ENCODE measurements at places on chromosomes 11 and 22.

- DNase-seq, result no peak
Measured at GRCh38 chr11:11444804-11445131, 91.7 kb upstream of the CSNK2A3 start.

- no peak for DNase-seq
Measured at GRCh38 chr11:60870276-60870675, 2.9 kb downstream of the ZP1 start.

GRCh38 chr11:74468058-74468457 is 709 bp upstream of the KCNE3 start:
- DNase-seq, result no peak

GRCh38 chr11:90822996-90823395 is 600.1 kb upstream of the CHORDC1 start:
- DNase-seq, result no peak

GRCh38 chr11:34866375-34866774 is 49.8 kb downstream of the APIP start:
- DNase-seq, result no peak

- peak; percentile 42 for DNase-seq
Measured at GRCh38 chr11:86799680-86800075, 664 bp upstream of the PRSS23 start.

DNA sequence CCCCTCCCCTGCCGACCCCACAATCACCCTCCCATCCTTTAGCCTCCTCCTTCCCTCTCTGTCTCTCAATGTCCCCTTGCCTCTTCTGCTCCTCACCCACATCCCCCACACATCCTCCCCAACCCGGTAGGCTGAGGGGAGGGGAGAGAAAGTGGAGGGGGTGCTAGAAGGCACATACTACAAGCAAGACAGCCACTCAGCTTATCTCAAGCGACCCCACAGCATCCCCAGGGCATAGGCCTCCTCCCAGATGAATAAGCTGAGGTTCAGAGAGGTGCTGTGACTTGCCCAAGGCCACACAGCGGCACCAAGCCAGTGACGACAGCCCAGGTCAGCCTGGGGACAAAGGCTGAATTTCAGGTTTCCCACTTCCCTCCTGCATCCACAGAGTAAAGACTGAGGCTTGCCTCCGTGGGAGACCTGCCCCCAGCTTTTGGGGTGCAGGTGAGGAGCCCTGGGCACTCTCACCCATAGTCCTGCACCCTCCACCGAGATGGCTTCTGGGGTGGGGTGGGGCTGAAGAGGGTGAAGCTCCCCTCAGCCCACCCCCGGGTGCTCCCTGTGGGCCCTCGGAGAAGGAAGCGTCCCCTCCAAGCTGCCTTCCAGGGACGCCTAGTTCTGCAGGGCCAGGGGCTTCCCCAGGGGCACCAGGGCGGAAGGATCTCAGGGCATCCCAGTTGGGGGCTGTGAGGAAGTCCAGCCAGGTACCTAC is 511 bp downstream of the RAC2 start:
- no peak for DNase-seq

DNA sequence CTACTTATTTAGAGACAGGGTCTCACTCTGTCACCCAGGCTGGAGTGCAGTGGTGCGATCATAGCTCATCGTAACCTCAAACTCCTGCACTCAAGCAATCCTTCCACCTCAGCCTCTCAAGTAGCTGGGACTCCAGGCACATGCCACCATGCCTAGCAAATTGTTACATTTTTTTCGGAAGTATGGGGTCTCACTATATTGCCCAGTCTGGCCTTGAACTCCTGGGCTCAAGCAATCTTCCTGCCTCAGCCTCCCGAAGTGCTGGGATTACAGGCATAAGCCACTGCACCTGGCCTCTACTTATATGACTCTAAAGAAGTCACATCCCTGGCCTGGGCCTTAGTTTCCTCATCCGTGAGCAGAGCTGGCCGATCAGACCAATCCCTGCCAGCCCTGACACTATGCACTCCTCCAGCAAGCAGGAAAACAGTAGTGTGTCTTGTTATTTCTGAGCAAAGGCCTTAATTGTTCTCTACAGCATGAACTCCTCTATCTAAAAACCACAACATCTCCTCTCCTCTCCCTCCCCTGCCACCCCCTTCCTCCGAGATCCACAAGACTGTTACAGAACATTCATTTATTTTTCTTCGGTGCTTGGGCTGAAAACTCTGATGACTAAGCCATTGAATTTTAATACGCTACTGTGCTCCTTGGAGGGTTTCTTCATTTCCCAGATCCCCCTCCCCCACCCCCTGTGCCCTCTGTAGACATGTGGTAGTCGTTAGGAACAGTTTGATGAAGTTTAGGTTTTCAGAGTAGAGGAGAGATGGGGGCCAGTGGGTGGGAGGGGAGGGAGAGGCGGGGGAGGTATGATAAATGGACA is 91.5 kb downstream of the ABTB2 start:
- DNase-seq, result no peak

DNA sequence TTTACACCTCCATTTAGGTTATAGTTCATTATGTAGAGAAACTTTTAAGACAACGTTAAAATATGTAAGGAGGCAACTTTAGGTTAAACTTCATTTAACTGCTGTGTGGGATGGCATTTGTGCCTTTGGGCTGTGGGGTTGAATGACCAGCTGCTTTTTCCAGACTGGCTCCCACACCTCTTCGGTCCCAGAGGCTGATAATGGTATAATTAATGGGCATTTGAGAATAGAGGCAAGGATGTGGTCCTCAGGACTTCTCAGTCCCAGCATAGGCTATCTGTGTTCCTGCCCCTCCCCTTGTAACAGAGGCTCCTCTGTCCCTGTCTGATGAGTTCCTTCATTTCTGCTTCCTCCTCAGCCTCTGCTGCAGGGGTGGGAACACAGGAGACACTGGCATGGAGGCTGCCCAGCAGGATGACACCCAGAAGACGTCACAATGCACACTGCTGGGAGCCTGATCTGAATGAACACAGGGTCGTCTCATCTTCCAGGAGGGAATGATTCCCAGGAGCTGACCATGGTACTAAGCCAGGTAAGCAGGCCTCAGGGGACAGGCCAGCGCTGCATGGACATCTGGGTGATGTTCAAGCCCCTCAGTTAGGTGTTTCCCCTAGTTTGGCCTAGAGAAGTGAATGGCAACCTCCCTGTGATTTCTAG is 17.1 kb upstream of the GNAZ start:
- peak; percentile 39 for DNase-seq

- no peak for DNase-seq
Measured at GRCh38 chr11:30501744-30502143, 84.4 kb downstream of the MPPED2 start.

GRCh38 chr11:94424662-94425061 is 23.4 kb upstream of the GPR83 start:
- DNase-seq, result no peak

GRCh38 chr11:116400081-116400480 is 372.7 kb downstream of the BUD13 start:
- DNase-seq, result no peak

GRCh38 chr11:75105462-75105925 is 8.8 kb upstream of the OR2AT4 start:
- peak; percentile 61 for DNase-seq

DNA sequence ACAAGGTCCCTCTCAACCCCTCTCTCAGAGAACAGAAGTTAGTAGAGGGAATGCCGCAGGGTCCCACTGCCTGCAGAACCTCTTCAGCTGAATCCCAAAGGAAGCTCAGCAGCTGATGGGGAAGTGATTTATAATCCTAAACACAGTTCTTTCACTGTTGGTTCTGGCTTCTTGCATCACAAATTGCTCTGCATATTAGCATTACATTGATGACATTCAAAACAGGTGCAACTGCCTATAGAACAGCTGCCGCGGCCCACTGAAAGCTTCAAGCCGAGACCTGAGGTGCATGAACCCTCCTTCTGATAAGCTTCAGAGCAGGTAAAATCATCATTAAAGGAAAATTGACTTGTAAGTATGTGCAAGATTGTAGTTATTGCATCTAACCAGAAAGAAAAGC is 75.2 kb upstream of the KIRREL3 start:
- no peak for DNase-seq

- peak; percentile 84 for DNase-seq
Measured at GRCh38 chr11:73236854-73237253, 18.8 kb downstream of the P2RY2 start.

- no peak for DNase-seq
Measured at GRCh38 chr11:91366816-91367215, 857.8 kb upstream of the FAT3 start.

- DNase-seq, result no peak
Measured at GRCh38 chr22:27747396-27748221, 53.9 kb downstream of the MN1 start.

GRCh38 chr11:17313349-17314231 is 37.1 kb downstream of the NUCB2 start:
- no peak for DNase-seq

GRCh38 chr11:46686886-46687795 is 13.3 kb downstream of the ARHGAP1 start:
- DNase-seq, result no peak

DNA sequence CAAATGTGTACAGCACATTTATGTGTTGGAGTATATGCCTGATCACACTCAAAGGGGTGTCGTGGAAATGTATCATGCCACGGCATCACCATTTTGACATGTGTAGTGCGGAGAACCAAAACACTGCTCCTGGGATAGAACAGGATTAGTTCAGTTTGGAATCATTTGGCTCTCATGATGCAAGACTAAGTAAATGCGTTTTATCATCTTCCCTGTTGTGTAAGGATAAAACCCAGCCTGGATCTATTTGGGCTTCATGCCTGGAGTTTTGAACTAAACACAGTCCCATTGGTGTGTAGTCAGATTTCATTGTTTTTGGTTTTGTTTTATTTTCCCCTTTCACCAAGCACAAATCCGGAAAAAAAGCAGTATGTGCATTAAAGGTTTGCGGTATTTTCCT is 574.3 kb downstream of the NTM start:
- DNase-seq, result no peak

- no peak for DNase-seq
Measured at GRCh38 chr11:47570651-47571356, 5.4 kb downstream of the PTPMT1 start.

- no peak for DNase-seq
Measured at GRCh38 chr11:65246506-65246905, 15.3 kb upstream of the POLA2 start.

- no peak for DNase-seq
Measured at GRCh38 chr22:26956371-26956770, 299.0 kb downstream of the MIAT start.

- no peak for DNase-seq
Measured at GRCh38 chr11:27916541-27917100, 191.3 kb downstream of the KIF18A start.

- peak; percentile 96 for DNase-seq
Measured at GRCh38 chr11:66408488-66409214, 12.2 kb upstream of the NPAS4 start.

DNA sequence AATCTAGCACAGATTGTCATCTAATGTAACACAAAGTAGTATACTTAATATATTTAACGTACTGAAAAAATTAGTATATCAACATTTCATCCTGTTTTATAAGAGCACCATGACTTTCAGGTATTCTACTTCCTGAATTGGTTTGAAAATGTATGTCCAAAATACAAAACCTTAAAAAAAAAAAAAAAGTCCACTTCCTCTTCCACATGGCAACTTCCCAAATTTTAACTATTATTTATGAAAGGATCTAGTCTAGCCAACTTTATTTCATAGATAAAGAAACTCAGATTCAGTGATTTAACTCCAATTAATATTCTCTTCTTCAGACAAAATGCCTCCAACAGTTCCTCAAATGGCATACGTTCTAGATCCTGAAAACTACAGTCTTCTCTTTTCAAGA is 44.0 kb downstream of the PIK3C2A start:
- DNase-seq, result no peak

GRCh38 chr11:70713988-70714665 is 315.8 kb downstream of the CTTN start:
- DNase-seq, result peak; percentile 86

DNA sequence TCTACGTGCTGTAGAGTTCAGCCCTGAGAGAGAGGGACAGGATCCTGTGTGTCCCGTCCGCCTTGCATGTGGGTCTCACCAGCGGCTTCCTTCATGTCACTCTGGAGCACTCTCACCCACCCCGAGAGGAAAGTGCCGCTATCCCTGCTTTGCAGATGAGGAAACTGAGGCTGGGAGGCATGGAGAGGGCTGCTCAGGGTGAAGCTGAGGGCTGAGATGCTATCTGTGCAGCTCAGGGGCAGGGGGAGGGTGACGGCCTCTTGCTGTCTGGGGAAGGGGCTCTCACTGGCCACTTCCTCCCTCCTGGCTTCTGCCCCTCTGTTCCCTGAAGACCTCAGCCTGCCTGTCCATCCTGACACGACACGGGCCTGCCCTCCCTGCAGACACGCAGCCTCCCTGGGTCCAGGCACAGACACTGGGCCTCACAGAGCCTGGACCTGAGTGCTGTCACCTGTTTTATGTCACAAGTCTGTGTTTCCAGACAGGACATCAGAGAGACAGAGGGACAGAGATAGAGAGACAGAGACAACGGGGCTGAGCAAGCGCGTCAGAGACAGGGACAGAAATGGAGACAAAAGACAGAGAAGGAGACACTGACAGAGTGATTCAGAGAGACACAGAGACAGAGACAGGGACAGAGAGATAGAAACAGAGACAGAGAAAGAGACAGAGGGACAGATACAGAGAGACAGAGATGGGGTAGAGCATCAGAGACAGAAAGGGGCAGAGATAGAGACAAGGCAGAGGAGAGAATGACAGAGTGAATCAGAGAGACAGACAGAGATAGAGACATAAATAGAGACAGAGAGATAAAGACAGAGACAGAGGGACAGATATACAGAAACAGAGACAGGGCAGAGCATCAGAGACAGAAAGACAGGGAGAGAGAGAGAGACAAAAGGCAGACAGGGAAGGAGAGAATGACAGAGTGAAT is 53.1 kb downstream of the MCM5 start:
- DNase-seq, result no peak

- no peak for DNase-seq
Measured at GRCh38 chr11:78647266-78647915, 72.7 kb upstream of the NARS2 start.

DNA sequence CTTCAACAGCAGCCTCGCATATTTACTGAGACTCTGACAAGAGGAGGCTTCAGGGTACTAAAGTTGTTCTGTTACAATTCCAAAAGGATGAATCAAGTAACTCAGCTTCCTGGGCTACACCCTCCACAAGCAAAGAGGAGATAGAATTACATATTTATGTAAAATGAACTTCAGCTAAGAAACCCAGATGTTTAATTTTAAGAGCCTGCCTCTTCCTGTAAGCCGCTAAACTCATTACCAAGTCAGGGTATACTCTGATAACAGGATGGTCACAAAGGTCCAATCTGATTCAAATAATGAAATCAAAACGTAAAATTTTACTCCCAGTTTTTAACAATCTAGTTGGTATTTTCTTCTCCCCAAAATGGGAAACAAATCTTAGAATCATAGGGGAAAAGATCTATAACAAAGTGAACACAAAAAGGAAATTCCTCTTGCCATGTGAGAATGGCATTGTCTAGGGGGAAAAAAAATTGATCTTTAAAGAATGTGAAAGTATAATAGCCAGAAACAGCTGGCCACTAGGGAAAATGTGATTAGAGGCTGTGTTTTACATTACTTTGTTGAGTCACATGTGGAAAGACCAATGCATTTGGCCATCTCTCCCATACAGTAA is 30.9 kb downstream of the CHEK2 start:
- DNase-seq, result no peak

GRCh38 chr22:28381429-28382167 is 298.0 kb downstream of the TTC28 start:
- no peak for DNase-seq
